ENCODE measurements at places on chromosomes 1 and 21. TPM values are rescaled to one million over a fixed set of nuclear protein-coding genes. Genes with fewer than 3 reads are reported as not detected.

The RAB3GAP2 gene
- total RNA-seq: 25.9 TPM

The WNT3A gene
- total RNA-seq: not detected

The HRNR gene
- not detected for total RNA-seq

The CBR1 gene
- total RNA-seq: 25.8 TPM

The C1QTNF12 gene
- total RNA-seq: 0.50 TPM

The TRABD2B gene
- total RNA-seq: 0.92 TPM

The DNAJC28 gene
- 6.7 TPM for total RNA-seq

The LDLRAD1 gene
- not detected for total RNA-seq

The CCDC27 gene
- total RNA-seq: not detected

The ADAMTSL4 gene
- 77.7 TPM for total RNA-seq

The ECM1 gene
- total RNA-seq: 14.0 TPM

The CAPN2 gene
- 76.9 TPM for total RNA-seq

The S1PR1 gene
- total RNA-seq: 58.1 TPM

The CELA3B gene
- not detected for total RNA-seq

The TFF2 gene
- total RNA-seq: not detected

The KIF26B gene
- 3.1 TPM for total RNA-seq

The RAB3B gene
- total RNA-seq: not detected

The KIAA1614 gene
- total RNA-seq: 7.0 TPM

The PLOD1 gene
- total RNA-seq: 64.4 TPM

The NOC2L gene
- 46.8 TPM for total RNA-seq

The NADK gene
- total RNA-seq: 24.4 TPM

The FCAMR gene
- total RNA-seq: not detected

The TDRD5 gene
- not detected for total RNA-seq

The NUP210L gene
- total RNA-seq: 0.27 TPM

The ERVH48-1 gene
- not detected for total RNA-seq

The TMEM269 gene
- total RNA-seq: not detected

The HAO2 gene
- not detected for total RNA-seq

The CD1E gene
- total RNA-seq: 0.50 TPM

The TAS1R3 gene
- 0.57 TPM for total RNA-seq

The KCNA3 gene
- 0.47 TPM for total RNA-seq

The CRP gene
- total RNA-seq: not detected

The ROR1 gene
- total RNA-seq: 9.0 TPM

The TNFRSF18 gene
- 0.32 TPM for total RNA-seq

The KLHDC9 gene
- total RNA-seq: 5.2 TPM

The GABPA gene
- total RNA-seq: 19.3 TPM

The C1QC gene
- 93.5 TPM for total RNA-seq

The C1orf94 gene
- total RNA-seq: not detected

The NHLH1 gene
- not detected for total RNA-seq

The USH2A gene
- total RNA-seq: 2.3 TPM

The EPHA8 gene
- total RNA-seq: not detected

The AGBL4 gene
- total RNA-seq: 0.50 TPM

The EBNA1BP2 gene
- 28.8 TPM for total RNA-seq

The LCE1B gene
- not detected for total RNA-seq

The DHRS3 gene
- total RNA-seq: 79.6 TPM

The DMBX1 gene
- total RNA-seq: not detected

The MFSD2A gene
- 0.84 TPM for total RNA-seq

The COL8A2 gene
- 0.67 TPM for total RNA-seq

The S100A2 gene
- 1.9 TPM for total RNA-seq

The HTR6 gene
- total RNA-seq: not detected

The PYCR2 gene
- 62.3 TPM for total RNA-seq

The PRDX6 gene
- total RNA-seq: 529 TPM

All from left ventricle myocardium superior (tissue), 1 donor.